ENCODE measurements at places on chromosomes 1 and 21.

- no peak for DNase-seq
Measured at GRCh38 chr1:155171836-155172731, 1.0 kb downstream of the KRTCAP2 start.

- peak; percentile 69 for DNase-seq
Measured at GRCh38 chr1:67793562-67793961, 39.7 kb downstream of the GNG12 start.

DNA sequence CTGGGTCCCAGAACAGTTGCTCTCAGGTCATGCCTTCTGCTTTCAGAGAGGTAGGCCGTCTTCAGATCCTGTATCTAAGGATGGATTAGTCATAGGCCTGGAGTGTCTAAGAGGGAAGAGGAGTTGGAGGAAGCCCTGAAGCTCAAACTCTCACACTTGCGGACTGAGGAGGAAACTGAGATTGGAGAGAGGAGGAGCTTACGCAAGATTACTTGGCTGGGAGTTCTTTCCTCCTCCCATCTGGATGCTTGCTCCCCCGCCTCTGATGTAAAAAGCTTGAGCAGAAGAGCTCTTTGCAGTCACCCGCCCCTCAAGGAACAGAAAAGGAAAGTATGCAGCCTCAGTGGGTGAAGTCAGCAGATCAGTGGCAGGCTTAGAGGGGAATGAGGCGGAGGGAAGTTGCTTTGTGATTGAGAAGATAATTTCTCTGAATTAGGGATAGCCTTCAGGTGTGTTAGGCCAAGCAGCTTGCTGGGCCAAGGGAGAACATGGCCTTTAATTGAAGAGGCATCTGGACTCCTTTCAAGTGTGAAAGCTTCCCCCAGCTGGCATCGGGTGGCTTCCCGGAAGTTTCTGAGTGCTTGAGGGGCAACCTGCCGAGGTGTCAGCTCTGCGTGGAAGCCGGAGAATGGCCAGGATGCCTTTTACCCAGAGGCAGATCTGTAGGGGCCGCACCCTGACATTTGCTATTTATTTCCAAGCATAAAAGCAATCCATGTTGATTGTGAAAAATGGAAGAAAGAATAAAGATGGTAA, 6.6 kb downstream of the ADORA1 start:
- DNase-seq = peak; percentile 58

DNA sequence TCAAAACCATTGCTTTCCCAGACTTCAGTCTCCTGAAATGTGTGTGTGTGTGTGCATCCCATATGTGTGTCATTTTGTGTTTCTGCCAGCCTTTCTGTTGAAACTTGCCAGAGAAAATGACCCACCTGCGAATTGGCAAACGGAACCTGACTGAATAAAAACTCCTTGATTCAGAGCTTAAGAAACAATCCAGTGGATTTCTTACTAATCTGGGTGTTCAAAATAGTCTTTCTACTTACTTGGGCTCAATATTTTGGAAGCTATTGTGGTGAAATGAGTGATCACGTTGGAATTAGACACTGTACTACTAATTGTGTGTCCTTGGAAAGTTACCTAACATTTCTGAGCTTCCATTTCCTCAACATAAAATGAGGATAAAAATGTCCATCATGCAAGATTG, 138.9 kb upstream of the ERG start:
- peak; percentile 30 for DNase-seq

DNA sequence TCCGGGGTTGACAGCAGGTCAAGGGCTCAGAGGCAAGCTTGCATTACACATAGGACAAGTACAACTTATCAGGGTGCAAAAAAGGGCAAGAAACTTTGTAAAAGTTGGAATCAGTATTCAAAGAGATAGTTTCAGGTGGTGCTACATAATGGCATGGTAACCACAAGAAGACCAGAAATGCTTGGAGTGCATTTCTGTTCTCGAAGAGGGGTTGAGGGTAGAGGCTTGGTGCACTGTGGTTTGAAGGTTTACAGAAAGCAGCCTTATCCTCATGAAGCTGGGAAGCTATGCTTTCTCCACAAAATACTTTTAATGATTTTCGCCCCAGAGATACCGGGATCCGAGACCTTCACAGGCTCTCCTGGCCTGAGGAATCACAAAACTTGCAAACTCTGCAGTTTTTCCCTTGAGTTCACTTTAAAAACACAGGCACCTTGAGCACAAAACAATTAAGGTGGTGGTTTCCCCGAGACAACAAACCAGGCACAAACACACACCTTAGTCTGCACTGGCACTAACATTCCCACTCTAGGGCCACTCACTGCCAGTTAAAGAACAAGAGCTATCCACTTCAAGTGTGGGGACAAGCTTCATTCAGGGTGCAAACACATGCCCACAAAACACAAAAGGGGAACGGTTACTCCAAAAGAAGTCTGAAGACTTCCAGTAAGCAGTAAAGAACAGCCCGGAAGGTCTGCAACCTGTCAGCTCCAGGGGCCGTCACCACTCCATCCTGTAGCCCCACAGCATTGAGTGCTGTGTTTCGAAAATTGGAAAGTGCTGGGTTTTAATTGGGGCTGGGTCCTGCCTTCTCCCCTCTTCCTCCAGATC, 29.8 kb upstream of the NFIA start:
- no peak for DNase-seq

DNA sequence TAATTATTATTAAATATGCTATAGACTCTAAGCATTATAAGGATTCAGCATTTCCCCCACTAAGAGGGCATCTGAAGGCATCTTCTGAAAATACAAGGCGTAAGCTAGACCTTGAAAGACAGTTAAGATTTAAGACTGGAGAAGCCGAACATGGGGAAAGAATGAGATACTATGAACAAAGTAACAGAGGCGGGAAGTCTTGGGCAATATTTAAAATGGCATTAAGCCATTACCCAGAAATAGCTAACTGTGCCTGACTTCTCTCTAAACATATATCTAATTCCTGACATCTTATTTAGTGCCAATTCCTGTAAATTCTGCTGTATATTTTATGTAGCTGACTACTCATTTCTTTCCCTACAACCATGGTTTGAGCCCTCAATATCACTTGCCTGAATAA, 20.9 kb downstream of the DPH5 start:
- DNase-seq = peak; percentile 56

DNA sequence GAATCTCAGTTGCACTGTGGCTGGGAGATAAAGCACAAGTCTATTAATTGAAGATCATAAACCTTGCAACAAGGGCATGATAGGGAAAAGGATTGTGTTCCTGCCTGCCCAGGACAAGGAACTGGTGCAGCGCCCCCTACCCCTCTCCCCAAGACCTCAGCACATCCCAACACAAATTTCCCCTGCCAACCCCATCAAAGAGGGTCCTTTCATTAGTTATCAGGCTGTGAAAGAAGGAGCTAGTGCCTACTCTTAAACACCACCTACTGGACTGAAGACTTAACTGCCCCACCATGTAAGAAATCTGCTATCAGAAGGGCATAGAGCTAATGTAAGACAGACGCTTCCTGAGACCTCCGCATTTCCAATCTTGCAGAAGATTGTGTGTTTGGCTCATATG, 372.6 kb downstream of the AGBL4 start:
- DNase-seq = no peak

DNA sequence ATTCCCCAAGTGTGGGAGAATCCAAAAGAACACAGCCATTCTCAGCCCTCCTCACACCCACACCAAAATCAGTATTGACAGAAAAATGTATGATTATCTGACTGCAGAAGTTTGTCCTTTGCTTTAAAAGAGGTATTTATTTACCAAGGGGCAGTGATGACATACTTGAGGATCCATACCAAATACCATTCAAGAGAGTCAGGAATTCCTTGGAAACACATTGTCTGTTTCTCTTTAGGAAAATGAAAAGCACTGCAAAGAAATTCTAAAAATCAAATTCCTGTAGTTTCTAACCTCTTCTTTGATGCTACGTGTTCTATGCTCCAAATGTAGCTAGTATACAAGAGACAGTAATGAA, 509.6 kb upstream of the CXADR start:
- DNase-seq = peak; percentile 77

GRCh38 chr1:42788021-42788420, 3.2 kb downstream of the TMEM269 start:
- DNase-seq = no peak

All from fibroblast of skin of abdomen (primary cell).